Putamen (tissue), 1 donor: ENCODE measurements at places on chromosomes 4 and X.

- DNase-seq, result no peak
Measured at GRCh38 chr4:120037411-120037810, 29.2 kb downstream of the MAD2L1 start.

GRCh38 chr4:8580321-8581093, at the start of gene GPR78:
GPR78 (plus strand) TSS chr4:8580392; CDS start chr4:8580983, 591 bp downstream.
- no peak for DNase-seq

DNA sequence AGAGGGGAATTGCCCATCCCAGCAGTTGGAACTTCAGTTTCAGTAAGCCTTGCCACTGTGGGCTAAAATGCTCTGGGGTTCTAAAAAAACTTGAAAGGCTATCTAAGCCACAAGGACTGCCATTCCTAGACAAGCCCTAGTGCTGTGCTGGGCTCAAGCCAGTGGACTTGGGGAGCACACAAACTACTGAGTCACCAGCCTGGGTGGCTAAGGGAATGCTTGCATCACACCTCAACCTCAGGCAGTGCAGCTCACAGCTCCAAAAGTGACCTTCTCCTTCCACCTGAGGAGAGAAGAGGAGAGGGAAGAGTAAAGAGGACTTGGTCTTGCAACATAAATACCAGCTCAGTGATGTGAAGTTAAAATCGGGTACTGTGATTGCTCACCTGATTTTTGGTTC, 116.7 kb upstream of the GLRA2 start:
- DNase-seq, result no peak

GRCh38 chr4:109608879-109609278, 48.8 kb downstream of the MCUB start:
- DNase-seq, result no peak
